Breast epithelium (tissue), 4 donors: ENCODE measurements at places on chromosomes 2 and 18.

GRCh38 chr2:30636311-30636710 is 170.9 kb downstream of the CAPN13 start:
- no peak for DNase-seq

GRCh38 chr2:239267288-239267951 is 133.4 kb downstream of the HDAC4 start:
- DNase-seq: no peak

- no peak for DNase-seq
Measured at GRCh38 chr18:39660141-39660540, 2094.5 kb upstream of the CELF4 start.

- no peak for DNase-seq
Measured at GRCh38 chr2:11491348-11491933, 25.5 kb upstream of the E2F6 start.

- DNase-seq: no peak
Measured at GRCh38 chr2:62234755-62235655, 39.1 kb downstream of the B3GNT2 start.
